ENCODE measurements at places on chromosomes 16 and 17.

GRCh38 chr17:7060165-7060891 is 16.4 kb upstream of the SLC16A11 start:
- no peak for DNase-seq

- no peak for DNase-seq
Measured at GRCh38 chr16:29972500-29972899, 1.2 kb upstream of the TAOK2 start.

- DNase-seq = no peak
Measured at GRCh38 chr16:53925107-53925410, 221.1 kb downstream of the FTO start.

- no peak for DNase-seq
Measured at GRCh38 chr17:70295731-70296130, 126.4 kb downstream of the KCNJ2 start.

DNA sequence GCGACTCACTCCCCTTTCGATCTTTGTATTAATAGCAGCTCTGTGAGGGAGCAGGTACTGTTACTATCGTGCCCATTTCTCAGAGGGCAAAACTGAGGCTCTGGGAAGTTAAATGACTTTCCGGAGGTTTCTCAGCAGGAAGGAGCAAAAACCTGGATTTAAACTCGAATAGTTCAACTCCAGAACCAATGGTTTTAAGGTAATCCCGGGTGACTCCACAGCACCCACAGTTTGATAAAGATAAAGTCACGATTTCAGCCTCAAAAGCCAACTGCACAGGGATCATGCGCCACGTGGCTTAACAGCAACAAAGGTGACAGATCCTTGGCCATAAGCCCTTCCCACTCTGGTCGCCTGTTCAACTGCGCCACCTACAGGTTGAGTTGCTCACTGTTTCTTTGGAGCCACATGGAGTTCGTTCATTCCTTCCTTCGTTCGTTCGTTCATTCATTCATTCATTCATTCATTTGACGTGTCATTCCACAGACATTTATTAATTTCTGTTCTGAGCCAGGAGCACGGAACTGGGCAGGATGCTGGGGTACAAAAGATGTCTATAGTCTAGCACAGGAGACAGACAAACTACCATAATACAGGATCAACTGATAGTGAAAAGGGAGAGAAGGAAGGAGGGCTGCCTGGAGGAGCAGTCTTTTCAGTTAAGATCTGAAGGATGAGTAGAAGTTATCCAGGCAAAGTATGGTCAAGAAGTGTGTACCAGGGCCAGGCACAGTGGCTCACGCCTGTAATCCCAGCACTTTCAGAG is 134.8 kb downstream of the HS3ST2 start:
- DNase-seq = no peak

GRCh38 chr17:4540224-4540651 is 14.9 kb downstream of the MYBBP1A start:
- DNase-seq = no peak

GRCh38 chr17:21129023-21129681 is 2.4 kb downstream of the DHRS7B start:
- DNase-seq = no peak

GRCh38 chr16:28846933-28847273 is 755 bp upstream of the TUFM start:
- no peak for DNase-seq

- DNase-seq = no peak
Measured at GRCh38 chr16:73002866-73003265, 45.1 kb downstream of the ZFHX3 start.

Data from stimulated activated CD8-positive, alpha-beta memory T cell treated with anti-CD3 and anti-CD28 coated beads, Interleukin-7, amount 100 ng/mL, for 1 hour (primary cell).